ENCODE measurements at places on chromosomes 12 and 14. TPM values are rescaled to one million over a fixed set of nuclear protein-coding genes. Genes with fewer than 3 reads are reported as not detected.
A peak's percentile ranks its signal among the peaks of the same experiment; 100 is the strongest.

DNA sequence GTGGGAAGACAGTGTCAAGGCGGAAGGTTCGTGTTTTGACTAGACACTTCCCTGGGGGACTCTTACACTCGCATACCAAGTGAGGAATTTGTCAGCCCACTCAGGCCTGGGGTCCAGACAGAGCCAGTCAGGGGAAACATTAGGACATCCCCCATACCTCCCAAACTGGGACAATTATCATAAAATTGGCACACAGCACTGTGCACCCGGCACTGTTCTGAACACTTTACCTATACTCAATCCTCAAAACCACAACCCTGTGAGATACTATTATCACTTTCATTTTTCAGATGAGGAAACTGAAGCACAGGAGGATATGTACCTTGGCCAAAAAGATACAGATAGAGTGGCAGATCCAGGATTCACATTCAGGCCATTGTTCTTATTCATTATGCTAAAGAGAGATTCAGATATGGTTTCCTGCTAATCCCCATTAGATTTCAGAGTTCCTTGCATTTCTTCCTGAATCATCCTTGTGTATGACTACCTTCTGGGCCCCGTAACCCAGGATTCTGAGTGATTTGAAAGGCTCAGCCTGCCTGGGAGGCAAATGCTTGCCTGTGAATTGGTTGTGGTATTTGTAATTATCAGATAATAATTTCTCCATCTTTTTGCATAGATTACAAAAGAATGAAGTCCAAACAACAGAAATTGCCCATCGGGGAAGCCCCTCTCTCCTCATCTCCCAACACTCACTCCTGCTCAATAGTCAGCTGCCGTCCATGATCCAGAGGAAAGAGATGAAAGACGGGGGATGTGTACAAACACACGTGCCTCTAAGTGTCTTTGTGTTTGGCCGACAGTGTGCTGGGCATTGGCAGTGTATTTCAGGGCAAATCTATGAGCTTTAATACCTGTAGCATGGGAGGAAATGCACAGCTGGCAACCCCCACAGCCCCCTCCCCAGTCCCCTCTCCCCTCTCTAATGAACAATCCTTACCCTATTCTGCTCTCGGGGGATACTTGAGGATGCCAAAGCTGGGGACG lies 4.6 kb downstream of the TAC3 start:
- peaks cover 13% of the 10 kb centered on the region for H3K4me1 ChIP-seq
- no peak for DNase-seq
- no peaks in the 10 kb centered on the region for H3K36me3 ChIP-seq
- no peaks in the 10 kb centered on the region for H3K27me3 ChIP-seq

- peaks cover 93% of the 10 kb centered on the region for H3K4me1 ChIP-seq
- H3K4me3 ChIP-seq: peak overlapping the region; percentile 13
- H3K27ac ChIP-seq: peak overlapping the region; percentile 84
- peak; percentile 59 for DNase-seq
- no peaks in the 10 kb centered on the region for H3K36me3 ChIP-seq
- no peaks in the 10 kb centered on the region for H3K27me3 ChIP-seq
Measured at GRCh38 chr14:73753887-73754795, 40.0 kb upstream of the PNMA1 start.

GRCh38 chr14:52272375-52272774 lies 4.9 kb downstream of the PTGDR start:
- H3K27me3 ChIP-seq: peaks cover 3% of the 10 kb centered on the region
- no peak overlapping the region for H3K27ac ChIP-seq
- H3K36me3 ChIP-seq: no peaks in the 10 kb centered on the region
- peaks cover 15% of the 10 kb centered on the region for H3K4me1 ChIP-seq
- H3K4me3 ChIP-seq: no peak overlapping the region

- no peaks in the 10 kb centered on the region for H3K36me3 ChIP-seq
- no peaks in the 10 kb centered on the region for H3K27me3 ChIP-seq
- no peak for DNase-seq
- no peak overlapping the region for H3K4me3 ChIP-seq
Measured at GRCh38 chr12:25840678-25841465, 117.6 kb upstream of the RASSF8 start.

GRCh38 chr14:83733670-83734069 lies 1796.3 kb upstream of the FLRT2 start:
- no peak overlapping the region for H3K4me3 ChIP-seq
- H3K27me3 ChIP-seq: no peaks in the 10 kb centered on the region

DNA sequence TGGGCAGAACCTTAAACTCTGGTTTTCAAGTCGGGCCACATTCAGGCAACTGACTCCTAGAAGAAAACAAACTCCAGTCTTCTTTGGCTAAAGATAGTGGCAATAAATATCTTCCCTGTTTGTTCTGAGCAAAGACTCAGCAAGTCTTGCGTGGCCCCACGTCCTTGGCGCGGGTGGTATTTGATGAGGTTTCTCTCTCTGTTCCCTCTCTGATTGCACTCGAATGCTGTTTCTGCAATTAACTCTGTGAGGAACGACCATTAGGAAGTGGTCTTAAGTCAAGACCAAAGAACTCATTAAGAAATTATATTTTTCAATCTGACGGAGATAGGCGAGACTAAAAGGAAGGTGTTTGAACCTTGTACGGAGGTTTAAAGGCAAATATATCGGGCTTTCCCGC lies 177.6 kb downstream of the TMEM132C start:
- no peaks in the 10 kb centered on the region for H3K36me3 ChIP-seq
- no peaks in the 10 kb centered on the region for H3K4me1 ChIP-seq
- H3K4me3 ChIP-seq: no peak overlapping the region
- no peak overlapping the region for H3K27ac ChIP-seq

DNA sequence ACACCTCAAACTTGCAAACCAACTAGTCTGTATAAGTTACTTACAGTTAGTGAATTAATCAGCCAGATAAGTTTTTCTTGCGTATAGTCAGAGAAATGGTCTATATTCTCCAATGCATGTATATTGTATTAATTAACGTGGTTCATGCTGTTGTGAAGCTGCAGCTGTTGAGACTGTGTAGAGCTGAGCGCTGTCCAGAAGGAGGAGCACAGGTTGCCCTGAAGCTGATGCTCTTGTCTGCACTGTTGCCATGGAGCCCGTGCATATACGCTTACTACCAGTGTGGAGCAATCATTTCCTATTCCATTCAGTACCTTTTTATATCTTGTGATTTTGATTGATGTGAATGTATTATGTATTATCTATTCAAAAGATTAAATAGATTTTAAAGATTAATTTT lies 74.3 kb upstream of the ARID2 start:
- H3K4me3 ChIP-seq: no peak overlapping the region
- no peaks in the 10 kb centered on the region for H3K36me3 ChIP-seq
- no peak overlapping the region for H3K27ac ChIP-seq
- no peak for DNase-seq
- H3K27me3 ChIP-seq: no peaks in the 10 kb centered on the region

CDKL1 gene
- total RNA-seq: 35.9 TPM

GRCh38 chr14:102103062-102103695 lies 16.3 kb upstream of the HSP90AA1 start:
- H3K4me3 ChIP-seq: no peak overlapping the region
- no peak overlapping the region for H3K27ac ChIP-seq

KLHL33 gene
- total RNA-seq: not detected

DNA sequence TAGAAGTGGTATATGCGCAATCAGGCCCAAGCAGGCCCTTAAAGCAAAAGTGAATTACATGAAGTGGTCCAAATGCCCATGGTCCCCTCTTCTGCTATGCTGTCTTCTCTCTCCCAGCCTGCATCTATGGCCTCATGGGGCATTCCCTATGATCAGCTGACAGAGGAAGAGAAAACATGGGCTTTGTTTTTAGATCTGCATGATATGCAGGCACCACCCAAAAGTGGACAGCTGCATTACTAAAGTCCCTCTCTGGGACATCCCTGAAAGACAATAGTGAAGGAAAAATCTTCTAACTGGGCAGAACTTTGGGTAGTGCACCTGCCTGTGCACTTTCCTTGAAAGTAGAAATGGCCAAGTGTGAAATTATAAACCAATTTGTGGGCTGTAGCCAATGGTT lies 145.2 kb upstream of the ARID2 start:
- no peaks in the 10 kb centered on the region for H3K27me3 ChIP-seq
- no peaks in the 10 kb centered on the region for H3K4me1 ChIP-seq
- no peak overlapping the region for H3K27ac ChIP-seq
- no peak overlapping the region for H3K4me3 ChIP-seq
- no peaks in the 10 kb centered on the region for H3K36me3 ChIP-seq

DNA sequence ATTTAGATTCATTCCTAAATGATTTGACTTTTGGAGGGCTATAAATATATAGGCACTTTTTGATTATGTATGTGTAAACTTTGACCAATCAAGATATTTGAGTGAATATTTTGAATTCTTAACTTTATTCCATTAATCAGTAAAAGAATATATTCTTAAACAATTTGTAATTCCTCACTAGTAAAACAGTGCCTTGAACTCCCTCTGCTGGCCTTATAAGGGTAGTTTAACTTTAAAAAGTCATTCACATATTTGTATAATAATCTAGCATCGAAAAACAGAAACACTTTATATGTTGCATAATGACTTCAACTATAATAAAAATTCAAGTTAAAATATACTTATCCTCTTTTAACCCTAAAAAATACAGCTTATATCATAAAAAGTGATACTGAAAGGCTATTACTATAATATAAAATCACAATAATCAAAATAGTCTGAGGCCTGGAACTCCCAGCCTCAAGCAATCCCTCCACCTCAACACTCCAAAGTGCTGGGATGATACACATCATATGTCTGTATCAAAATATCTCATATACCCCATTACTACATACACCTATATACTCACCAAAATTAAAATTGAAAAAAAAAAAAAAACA lies 31.2 kb downstream of the CCDC59 start:
- no peak for DNase-seq
- no peaks in the 10 kb centered on the region for H3K36me3 ChIP-seq
- no peak overlapping the region for H3K27ac ChIP-seq

GRCh38 chr14:42513837-42514236 lies 907.2 kb downstream of the LRFN5 start:
- no peak overlapping the region for H3K27ac ChIP-seq
- no peaks in the 10 kb centered on the region for H3K27me3 ChIP-seq
- no peaks in the 10 kb centered on the region for H3K4me1 ChIP-seq
- no peaks in the 10 kb centered on the region for H3K36me3 ChIP-seq
- no peak overlapping the region for H3K4me3 ChIP-seq

GRCh38 chr14:105398726-105399465 lies 558 bp downstream of the TEX22 start:
- peak overlapping the region; percentile 94 for H3K4me3 ChIP-seq
- no peaks in the 10 kb centered on the region for H3K27me3 ChIP-seq
- H3K36me3 ChIP-seq: peaks cover 18% of the 10 kb centered on the region
- DNase-seq: no peak

GALNT6 gene
- total RNA-seq: 20.7 TPM

DNA sequence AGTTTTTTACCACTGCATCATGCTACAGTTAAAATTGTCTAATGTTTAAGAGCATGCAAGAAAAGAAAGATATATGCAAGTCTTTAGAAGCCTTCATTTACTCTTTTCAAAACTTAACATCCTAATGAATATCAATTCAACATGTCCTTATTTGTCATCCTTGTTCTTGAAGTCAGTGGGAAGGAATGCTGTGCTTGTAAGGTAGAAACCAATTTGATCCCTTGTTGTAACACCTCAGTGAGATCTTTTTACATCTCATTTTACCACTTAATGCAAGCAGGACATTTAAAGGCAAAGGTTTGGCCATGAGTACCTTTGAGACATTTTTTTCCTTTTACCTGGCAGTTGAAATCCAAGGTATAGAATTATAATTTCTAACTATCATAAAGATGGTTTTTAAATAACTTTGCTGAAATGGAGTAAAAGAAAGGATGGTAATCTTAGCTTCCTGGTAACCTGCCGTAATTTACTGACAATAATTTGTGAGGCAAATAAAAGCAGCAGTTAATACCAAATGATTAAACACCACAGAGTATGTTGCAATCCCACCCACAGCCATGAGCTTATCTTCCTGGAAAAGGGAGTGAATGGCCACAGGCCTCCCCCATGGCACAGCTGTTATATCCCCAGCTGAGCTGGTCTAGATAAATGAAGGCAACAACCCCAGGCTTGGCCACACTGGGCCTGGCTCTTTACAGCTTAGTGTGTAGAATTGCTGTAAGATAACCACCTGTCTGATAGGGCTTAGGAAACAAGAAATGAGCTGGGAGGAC lies 33.2 kb upstream of the STRN3 start:
- H3K4me3 ChIP-seq: no peak overlapping the region
- H3K36me3 ChIP-seq: no peaks in the 10 kb centered on the region
- peaks cover 2% of the 10 kb centered on the region for H3K4me1 ChIP-seq
- H3K27me3 ChIP-seq: no peaks in the 10 kb centered on the region
- H3K27ac ChIP-seq: no peak overlapping the region
